Esophagus squamous epithelium (tissue), 5 donors: ENCODE measurements at places on chromosomes 7 and 10.

DNA sequence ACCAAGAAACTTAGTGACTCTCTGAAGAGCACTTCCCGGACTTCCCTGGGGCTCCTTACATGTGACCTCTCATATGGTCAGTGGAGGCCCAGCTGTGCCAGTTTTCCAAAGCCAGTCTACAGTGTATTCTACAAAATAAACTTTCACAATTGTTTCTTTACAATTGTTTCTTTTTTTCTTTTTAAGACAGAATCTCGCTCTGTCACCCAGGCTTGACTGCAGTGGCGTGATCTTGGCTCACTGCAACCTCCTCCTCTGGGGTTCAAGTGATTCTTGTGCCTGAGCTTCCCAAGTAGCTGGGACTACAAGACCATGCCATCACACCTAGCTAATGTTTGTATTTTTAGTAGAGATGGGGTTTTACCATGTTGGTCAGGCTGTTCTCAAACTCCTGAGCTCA is 25.9 kb downstream of the CYP17A1 start:
- no peak for DNase-seq

GRCh38 chr7:137942484-137943115 is 59.3 kb downstream of the CREB3L2 start:
- DNase-seq, result no peak

DNA sequence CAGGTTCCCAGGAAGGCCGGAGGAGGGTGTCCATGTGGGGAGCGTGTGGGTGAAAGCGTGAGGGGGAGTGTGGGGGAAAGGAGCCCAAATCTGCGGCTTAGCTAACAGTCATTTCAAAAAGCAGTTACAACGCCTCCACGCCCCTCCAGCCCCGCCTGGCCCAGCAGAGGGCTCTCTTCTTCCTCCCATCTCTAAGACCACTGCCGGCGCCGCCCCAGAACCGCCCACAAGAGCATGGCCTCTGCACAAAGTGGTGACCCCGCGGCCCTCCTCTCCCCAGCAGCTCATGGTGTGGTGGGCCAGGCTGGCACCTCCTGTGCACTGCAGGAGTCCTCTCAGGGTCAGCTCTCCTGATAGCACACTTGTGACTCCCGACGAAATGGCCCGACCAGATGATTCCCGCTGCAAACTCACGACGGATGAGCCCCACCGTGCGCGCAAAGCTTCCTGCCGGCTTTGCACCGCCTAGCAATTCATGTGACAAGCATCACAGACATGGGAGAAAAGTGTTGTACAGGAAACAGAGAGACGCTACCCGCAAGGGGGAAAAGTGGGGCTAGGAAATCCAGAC is 12.4 kb upstream of the HUS1 start:
- DNase-seq, result peak; percentile 71

DNA sequence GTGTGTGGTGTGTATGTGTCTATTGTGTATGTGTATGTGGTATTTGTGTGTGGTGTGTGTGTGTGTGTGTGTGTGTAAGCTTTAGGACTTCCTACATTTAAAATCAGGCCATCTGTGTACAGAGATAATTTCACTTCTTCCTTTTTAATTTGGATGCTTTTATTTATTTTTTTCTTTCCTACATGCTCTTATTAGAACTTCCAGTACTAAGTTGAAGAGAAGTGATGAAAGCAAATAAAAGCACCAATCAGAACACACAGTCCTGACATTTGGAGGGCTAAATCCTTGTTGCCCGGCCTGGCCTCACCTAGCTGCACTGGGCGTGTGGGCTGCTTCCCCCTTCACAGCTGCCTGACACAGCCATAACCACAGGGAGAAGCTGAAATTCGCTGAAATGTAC is 3.8 kb upstream of the MRC1 start:
- DNase-seq, result no peak

DNA sequence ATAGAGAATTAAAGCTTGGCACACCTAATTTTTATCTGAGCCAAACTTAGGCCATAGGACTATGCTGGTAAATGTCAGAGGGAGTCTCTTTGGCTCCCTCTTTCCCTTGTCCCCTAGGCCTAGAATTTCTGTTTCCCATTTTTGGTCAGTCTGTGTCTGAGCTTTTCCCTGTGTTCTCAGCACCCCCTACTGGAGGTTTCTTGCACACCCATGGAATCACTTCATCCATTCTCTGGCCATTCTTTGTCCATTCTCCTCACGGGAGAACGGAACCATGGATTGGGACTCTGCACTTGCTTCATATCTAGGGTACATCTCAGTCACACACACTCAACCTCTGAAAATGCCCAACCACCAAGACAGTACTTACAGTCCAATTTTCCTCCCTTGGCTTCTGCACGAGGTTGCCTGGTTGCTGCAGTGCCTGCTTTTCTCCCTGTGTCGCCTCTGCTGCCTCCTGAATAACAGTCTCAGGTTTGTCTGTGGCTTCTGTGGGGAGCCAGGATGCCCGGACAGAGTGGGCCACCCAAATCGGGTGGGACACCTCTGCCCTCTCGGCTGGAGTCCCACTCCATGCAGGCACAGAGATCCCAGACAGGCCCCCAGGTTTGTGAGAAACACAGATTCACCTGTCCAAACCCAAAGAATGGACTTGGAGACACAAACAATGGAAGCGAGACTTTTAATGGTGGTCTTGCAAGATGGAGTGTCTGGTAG is 35.1 kb upstream of the DNAH11 start:
- no peak for DNase-seq

DNA sequence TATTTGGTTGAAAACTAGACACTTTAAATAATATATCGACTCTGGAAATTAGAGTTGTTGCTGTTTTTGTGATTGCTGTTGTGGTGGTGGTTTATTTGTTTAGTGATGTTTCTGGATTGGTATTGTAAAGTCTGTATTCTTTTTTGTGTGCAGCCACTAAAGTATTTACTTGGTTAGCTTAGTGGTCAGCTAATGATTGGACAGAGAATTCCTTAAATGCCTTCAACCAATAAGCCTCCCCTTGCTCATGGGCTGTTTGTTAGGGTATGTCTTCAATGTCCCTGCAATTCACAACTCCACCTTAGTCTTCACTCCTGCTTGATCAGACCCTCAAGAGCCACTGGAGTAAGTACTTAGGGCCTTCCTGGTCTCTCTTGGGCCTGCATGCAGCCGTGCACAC is 71.0 kb downstream of the PAXIP1 start:
- no peak for DNase-seq

- DNase-seq, result no peak
Observed at GRCh38 chr10:28938745-28939144, 261.4 kb downstream of the BAMBI start.

GRCh38 chr10:75287697-75288096 is 51.9 kb upstream of the COMTD1 start:
- no peak for DNase-seq
